ENCODE measurements at places on chromosomes 1 and 21. TPM values are rescaled to one million over a fixed set of nuclear protein-coding genes. Genes with fewer than 3 reads are reported as not detected.

TMEM51 gene
- 41.6 TPM for total RNA-seq

FMO4 gene
- total RNA-seq = 0.49 TPM

ADAMTSL4 gene
- total RNA-seq = 4.3 TPM

FAM167B gene
- 0.45 TPM for total RNA-seq

RGL1 gene
- total RNA-seq = 1.2 TPM

HSPA6 gene
- 3.1 TPM for total RNA-seq

ZNF683 gene
- total RNA-seq = not detected

UTS2 gene
- not detected for total RNA-seq

TNFRSF9 gene
- 3.0 TPM for total RNA-seq

HSD3B2 gene
- not detected for total RNA-seq

CELA3B gene
- not detected for total RNA-seq

TENT5C gene
- total RNA-seq = 0.07 TPM

HRNR gene
- not detected for total RNA-seq

TMEM61 gene
- total RNA-seq = 0.35 TPM

RGS8 gene
- total RNA-seq = not detected

KRTAP19-2 gene
- total RNA-seq = not detected

ST7L gene
- 11.5 TPM for total RNA-seq

KCNT2 gene
- total RNA-seq = not detected
